ENCODE measurements at places on chromosomes 4 and X. TPM values are rescaled to one million over a fixed set of nuclear protein-coding genes. Genes with fewer than 3 reads are reported as not detected.

ABCG2 gene
- 0.29 TPM for total RNA-seq

ATRX gene
- 35.3 TPM for total RNA-seq

DCAF8L1 gene
- not detected for total RNA-seq

PRSS12 gene
- 1.0 TPM for total RNA-seq

GRCh38 chr4:57109847-57110639, at the start of gene IGFBP7:
Gene IGFBP7, minus strand, starts transcription at chr4:57110385. Its CDS starts 34 bp downstream, at chr4:57110351.
- no peak for DNase-seq

DNA sequence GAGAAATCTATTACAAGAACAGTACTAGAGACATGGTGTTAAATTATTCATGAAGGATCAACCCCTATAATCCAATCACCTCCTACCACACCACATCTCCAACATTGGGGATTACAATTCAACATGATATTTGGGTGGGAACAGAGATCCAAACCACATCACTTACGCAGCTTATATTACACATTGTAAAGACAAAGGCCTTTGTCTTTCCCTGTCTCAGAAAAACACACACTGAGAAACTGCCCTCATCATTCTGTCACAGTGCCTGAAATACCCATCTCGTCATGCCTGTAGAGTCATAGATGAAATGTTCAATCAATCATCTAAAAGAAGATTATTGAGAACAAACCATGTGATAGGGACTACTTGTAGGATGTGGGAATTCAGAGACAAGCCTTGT, 558.8 kb upstream of the GRIA3 start:
- DNase-seq: no peak

DNA sequence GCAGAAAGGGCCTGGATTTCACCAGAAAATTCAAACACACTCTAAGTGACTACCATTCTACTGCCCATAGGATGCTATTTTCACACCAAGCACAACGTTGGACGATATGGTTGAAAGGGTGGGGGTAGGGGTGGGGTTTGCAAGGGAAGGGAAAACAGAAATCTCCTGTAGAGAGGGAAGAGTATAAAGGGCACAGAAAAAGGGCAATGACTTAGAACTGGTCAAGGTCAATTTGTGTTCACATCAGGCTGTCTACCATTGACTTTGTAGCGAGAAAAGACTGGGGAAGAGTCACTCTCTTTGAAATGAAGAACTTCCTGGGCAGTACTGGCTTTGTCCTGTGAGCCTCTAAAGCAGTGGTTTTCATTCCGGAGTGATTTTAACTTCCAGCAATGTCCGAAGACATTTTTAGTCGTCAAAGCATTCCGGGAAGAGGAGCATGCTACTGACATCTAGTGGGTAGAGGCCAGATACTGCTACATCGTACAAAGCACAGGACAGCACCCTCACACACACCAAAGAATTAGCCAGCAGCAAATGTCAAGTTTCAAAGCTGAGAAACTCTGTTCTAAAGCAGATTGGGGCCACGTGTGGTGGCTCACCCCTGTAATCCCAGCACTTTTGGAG, 48.4 kb upstream of the SLC7A3 start:
- no peak for DNase-seq

- no peak for DNase-seq
Measured at GRCh38 chrX:42846741-42847140, 68.8 kb upstream of the PPP1R2C start.

DNA sequence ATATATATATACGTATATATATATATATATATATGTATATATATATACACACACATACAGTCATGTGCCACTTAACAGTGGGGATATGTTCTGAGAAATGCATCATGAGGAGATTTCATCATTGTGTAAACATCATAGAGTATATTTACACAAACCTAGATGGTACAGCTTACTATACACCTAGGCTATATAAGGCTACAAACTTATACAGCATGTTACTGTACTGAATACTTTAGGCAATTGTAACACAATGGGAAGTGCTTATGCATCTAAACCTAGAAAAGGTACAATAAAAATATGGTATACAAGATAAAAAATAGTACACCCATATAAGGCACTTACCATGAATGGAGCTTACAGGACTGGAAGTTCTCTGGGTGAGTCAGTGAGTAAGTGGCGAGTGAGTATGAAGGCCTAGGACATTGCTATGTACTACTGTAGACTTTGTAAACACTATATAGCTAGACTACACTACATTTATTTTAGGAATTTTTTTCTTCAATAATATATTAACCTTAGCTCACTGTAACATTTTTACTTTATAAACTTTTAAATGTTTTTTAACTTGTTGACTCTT, 13.2 kb upstream of the CCSER1 start:
- DNase-seq: no peak

DNA sequence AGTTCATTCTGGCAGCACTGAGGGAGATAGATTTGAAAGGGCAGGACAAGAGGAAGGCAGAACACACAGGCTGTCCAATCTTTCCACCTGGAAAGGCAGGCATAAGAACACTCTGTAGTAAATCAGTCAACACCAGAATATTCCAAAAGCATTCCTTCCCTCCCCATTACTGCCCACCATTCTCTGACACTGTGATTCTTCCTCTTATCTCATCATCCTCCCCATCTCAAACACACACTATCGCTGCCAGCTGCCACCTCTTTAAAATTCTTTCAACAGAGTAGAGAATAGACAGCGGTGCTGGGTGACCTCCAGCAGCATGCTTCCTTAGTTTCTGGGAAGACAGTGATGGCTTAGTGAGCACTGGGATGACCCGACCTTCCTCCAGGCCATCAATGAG, 53.7 kb upstream of the MYOZ2 start:
- no peak for DNase-seq

GRCh38 chr4:184906480-184907097, 80.8 kb upstream of the ACSL1 start:
- DNase-seq: no peak

All from epithelial cell of proximal tubule (primary cell).